ENCODE measurements at places on chromosomes 5 and 9.
A peak's percentile ranks its signal among the peaks of the same experiment; 100 is the strongest.

GRCh38 chr5:142973932-142974331 lies 203.8 kb downstream of the ARHGAP26 start:
- no peak for DNase-seq
- no peak overlapping the region for H3K4me3 ChIP-seq
- no peaks in the 10 kb centered on the region for H3K4me1 ChIP-seq
- H3K27ac ChIP-seq, result no peak overlapping the region
- no peaks in the 10 kb centered on the region for H3K36me3 ChIP-seq
- no peaks in the 10 kb centered on the region for H3K27me3 ChIP-seq

GRCh38 chr9:108671176-108671575 lies 184.6 kb downstream of the ACTL7B start:
- H3K27me3 ChIP-seq, result no peaks in the 10 kb centered on the region
- H3K27ac ChIP-seq, result no peak overlapping the region
- no peak overlapping the region for H3K4me3 ChIP-seq
- DNase-seq, result no peak
- H3K36me3 ChIP-seq, result no peaks in the 10 kb centered on the region

DNA sequence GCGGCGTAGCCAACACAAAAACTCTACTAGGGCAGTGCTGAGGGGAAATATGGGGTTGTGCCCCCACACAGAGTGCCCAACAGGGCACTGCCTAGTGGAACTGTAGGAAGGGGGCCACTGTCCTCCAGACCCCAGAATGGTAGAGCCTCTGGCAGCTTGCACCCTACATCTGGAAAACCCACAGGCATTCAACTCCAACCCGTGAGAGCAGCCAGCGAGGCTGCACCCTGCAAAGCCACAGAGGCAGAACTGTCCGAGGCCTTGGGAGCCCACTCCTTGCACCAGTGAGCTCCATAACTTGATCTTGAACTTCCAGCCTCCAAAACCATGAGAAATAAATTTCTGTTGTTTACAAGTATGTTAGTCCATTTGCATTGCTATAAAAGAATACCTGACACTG lies 27.7 kb downstream of the GRAMD2B start:
- H3K27me3 ChIP-seq, result no peaks in the 10 kb centered on the region
- H3K27ac ChIP-seq, result no peak overlapping the region
- no peaks in the 10 kb centered on the region for H3K36me3 ChIP-seq

- H3K4me1 ChIP-seq, result no peaks in the 10 kb centered on the region
- no peak for DNase-seq
- H3K27ac ChIP-seq, result no peak overlapping the region
- no peak overlapping the region for H3K4me3 ChIP-seq
- H3K27me3 ChIP-seq, result no peaks in the 10 kb centered on the region
Observed at GRCh38 chr5:123628860-123629544, 117.0 kb downstream of the CSNK1G3 start.

DNA sequence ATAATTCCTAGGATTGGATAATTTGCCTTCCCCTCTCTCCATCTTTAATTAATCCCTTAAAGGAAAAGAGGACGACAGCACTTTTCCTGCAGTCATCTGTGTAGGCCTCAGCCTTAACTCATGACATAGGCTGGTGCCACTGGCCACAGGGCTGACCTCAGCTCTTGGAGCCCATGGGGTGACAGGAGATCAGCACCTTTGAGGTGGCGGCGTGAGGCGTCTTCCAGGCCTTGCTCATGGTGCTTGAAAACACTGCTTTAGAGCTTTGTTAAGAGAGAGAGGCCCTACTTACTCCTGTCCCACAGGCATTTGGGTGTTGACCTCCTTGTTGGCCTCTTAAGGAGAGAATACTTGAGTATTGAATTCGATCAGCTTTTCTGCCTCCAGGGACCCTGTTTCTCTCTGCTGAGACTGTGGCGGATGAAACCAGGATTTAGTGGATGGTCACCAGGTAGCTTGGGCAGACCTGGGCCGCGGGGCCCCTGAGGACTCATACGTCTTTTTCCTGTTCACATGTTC lies 23.4 kb downstream of the TENT4A start:
- peaks cover 44% of the 10 kb centered on the region for H3K36me3 ChIP-seq
- no peak overlapping the region for H3K4me3 ChIP-seq
- peaks cover 50% of the 10 kb centered on the region for H3K4me1 ChIP-seq
- no peak overlapping the region for H3K27ac ChIP-seq
- H3K27me3 ChIP-seq, result no peaks in the 10 kb centered on the region

- no peak overlapping the region for H3K4me3 ChIP-seq
- no peaks in the 10 kb centered on the region for H3K4me1 ChIP-seq
- DNase-seq, result no peak
- no peaks in the 10 kb centered on the region for H3K36me3 ChIP-seq
- no peaks in the 10 kb centered on the region for H3K27me3 ChIP-seq
- H3K27ac ChIP-seq, result no peak overlapping the region
Observed at GRCh38 chr5:119743927-119744326, 114.6 kb downstream of the FAM170A start.

- H3K36me3 ChIP-seq, result no peaks in the 10 kb centered on the region
- no peaks in the 10 kb centered on the region for H3K4me1 ChIP-seq
- DNase-seq, result no peak
- H3K27ac ChIP-seq, result no peak overlapping the region
Observed at GRCh38 chr5:145464171-145464570, 371.0 kb downstream of the PRELID2 start.

GRCh38 chr5:129135633-129136032 lies 41.1 kb downstream of the ISOC1 start:
- DNase-seq, result no peak
- no peaks in the 10 kb centered on the region for H3K36me3 ChIP-seq
- no peaks in the 10 kb centered on the region for H3K4me1 ChIP-seq

DNA sequence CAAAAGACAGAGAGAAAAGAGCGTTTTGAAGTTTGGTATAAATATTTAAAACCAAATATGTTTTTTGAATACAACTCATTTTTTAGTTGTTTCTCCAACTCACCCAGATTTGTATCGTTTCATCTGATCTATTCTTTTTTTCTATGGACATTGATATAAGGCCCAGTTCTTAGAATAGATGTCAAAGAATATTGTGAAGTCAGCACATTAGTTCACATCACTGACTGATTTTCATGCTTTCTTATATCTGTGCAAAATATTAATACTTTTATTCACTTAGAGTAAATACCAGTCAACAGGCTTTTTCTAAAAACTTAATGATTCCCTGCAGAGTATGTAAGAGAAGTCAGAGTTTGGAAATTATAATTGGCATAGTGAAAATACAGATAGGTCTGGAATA lies 254.4 kb upstream of the PTPRD start:
- no peak overlapping the region for H3K27ac ChIP-seq
- DNase-seq, result no peak
- no peaks in the 10 kb centered on the region for H3K27me3 ChIP-seq
- no peaks in the 10 kb centered on the region for H3K4me1 ChIP-seq
- no peak overlapping the region for H3K4me3 ChIP-seq

GRCh38 chr5:7850395-7851239 lies at the start of gene CFAP90:
TSS of gene CFAP90 (minus strand) at chr5:7851133. CDS start at chr5:7851021, 112 bp downstream.
- H3K27ac ChIP-seq, result no peak within 1 kb of the TSS
- H3K27me3 ChIP-seq, result peaks cover 53% of the 10 kb centered on the region
- no peaks in the 10 kb centered on the region for H3K36me3 ChIP-seq
- H3K4me1 ChIP-seq, result peaks cover 9% of the 10 kb centered on the region
- peak within 1 kb of the TSS; percentile 56 for H3K4me3 ChIP-seq
- peak; percentile 42 for DNase-seq

DNA sequence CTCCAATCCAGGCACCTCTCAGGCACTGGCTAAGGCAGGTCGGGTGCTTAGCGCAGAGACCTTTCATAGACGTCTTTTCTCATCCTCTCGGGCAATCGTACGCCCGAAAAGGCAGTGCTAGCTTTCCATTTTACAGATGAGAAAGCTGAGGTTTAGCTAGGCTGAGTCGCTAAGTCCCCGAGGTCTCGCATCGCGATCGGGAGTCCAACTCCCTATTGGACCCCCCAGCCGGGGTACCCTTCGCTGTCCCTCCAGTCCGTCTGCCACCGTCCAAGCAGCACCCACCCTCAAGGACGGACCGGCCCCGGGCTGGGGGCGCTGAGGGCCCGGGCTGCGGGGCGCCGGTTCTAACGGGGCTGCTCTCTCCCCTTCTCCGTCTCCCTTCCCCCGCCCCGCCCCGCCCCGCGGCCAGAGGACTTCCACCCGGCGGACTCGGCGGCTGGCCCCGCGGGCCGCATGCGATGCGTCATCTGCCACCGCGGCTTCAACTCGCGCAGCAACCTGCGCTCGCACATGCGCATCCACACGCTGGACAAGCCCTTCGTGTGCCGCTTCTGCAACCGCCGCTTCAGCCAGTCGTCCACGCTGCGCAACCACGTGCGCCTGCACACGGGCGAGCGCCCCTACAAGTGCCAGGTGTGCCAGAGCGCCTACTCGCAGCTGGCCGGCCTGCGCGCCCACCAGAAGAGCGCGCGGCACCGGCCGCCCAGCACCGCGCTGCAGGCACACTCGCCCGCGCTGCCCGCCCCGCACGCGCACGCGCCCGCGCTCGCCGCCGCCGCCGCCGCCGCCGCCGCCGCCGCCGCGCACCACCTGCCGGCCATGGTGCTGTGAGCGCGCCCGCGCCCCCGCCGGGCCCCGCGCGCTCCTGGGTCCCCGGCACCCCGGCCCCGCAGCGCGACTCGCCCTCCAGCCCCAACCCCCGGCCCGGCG lies 12.5 kb upstream of the EXOSC2 start:
- H3K4me3 ChIP-seq, result peak overlapping the region; percentile 75
- H3K36me3 ChIP-seq, result no peaks in the 10 kb centered on the region
- peaks cover 18% of the 10 kb centered on the region for H3K4me1 ChIP-seq
- peaks cover 20% of the 10 kb centered on the region for H3K27me3 ChIP-seq
- DNase-seq, result peak; percentile 82

DNA sequence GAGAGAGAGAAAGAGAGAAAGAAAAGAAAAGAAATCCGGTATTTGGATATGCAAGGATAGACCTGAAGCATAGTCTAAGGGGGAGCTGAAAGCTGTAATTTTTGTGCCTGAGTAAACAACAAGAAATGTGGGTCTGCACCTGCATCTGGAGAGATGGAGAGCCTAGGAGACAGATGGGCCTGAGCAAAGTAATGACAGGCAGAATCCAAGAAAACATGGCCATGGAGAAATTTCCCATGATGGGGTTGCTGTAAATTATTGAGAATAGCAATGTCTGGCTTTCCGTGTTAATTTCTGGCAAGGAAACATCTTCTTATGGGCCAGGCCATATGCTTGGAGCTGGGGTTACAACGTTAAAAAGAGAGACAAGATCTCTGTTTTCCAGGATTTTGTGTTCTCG lies 40.2 kb downstream of the YIPF5 start:
- no peaks in the 10 kb centered on the region for H3K27me3 ChIP-seq
- H3K36me3 ChIP-seq, result no peaks in the 10 kb centered on the region
- no peak for DNase-seq
- H3K4me1 ChIP-seq, result no peaks in the 10 kb centered on the region
- no peak overlapping the region for H3K4me3 ChIP-seq

- H3K27me3 ChIP-seq, result no peaks in the 10 kb centered on the region
- DNase-seq, result no peak
- no peak overlapping the region for H3K27ac ChIP-seq
- H3K4me3 ChIP-seq, result no peak overlapping the region
Observed at GRCh38 chr5:107631805-107632362, 38.9 kb downstream of the EFNA5 start.

- no peak overlapping the region for H3K4me3 ChIP-seq
- H3K27me3 ChIP-seq, result no peaks in the 10 kb centered on the region
- no peaks in the 10 kb centered on the region for H3K36me3 ChIP-seq
- DNase-seq, result no peak
Observed at GRCh38 chr5:9361835-9362234, 184.0 kb downstream of the SEMA5A start.

- H3K4me1 ChIP-seq, result peaks cover 23% of the 10 kb centered on the region
- H3K27ac ChIP-seq, result peak overlapping the region; percentile 73
Observed at GRCh38 chr9:133147412-133148198, 16.1 kb downstream of the GBGT1 start.

GRCh38 chr5:98786191-98786853 lies 12.9 kb downstream of the RGMB start:
- peaks cover 25% of the 10 kb centered on the region for H3K4me1 ChIP-seq
- no peak overlapping the region for H3K4me3 ChIP-seq
- no peak overlapping the region for H3K27ac ChIP-seq
- no peak for DNase-seq

DNA sequence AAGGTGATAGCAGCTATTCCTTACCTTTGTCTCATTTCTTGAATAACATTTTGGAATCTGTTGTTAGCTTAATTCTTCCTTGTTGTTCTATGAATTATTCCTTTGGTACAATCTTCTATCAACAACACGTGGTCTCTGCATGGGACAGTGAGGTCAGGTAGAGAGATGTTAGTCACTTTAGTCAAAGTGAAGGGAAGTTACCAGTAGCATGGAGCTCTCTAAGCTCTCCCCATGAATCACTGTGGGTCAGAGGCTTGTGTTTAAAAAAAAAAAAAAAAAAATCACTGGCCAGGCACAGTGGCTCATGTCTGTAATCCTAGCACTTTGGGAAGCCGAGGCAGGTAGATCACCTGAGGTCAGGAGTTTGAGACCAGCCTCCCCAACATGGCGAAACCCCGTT lies 116.0 kb downstream of the GOLPH3 start:
- no peak overlapping the region for H3K4me3 ChIP-seq
- H3K27ac ChIP-seq, result no peak overlapping the region
- H3K27me3 ChIP-seq, result no peaks in the 10 kb centered on the region
- no peaks in the 10 kb centered on the region for H3K36me3 ChIP-seq
- peaks cover 18% of the 10 kb centered on the region for H3K4me1 ChIP-seq

DNA sequence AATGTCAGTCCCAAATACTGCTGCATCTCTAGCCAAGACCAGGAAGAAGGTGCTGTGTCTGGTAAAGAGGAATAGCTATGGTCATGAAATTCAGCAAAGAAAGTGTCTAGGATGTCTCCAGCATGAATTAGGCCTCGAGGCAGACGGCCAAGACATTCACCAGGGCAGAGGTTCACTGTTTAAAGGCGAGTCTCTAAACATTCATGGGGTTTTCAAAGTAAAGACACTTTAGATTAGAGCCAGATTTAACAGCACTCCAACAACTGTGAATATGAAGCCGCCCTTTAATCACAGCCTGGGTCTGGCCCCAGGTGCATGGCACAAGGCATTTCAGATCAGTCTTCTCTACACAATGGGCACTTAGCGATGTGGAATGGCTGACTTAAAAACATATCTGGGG lies 95.0 kb downstream of the ANKH start:
- H3K27ac ChIP-seq, result no peak overlapping the region
- no peak overlapping the region for H3K4me3 ChIP-seq
- H3K27me3 ChIP-seq, result no peaks in the 10 kb centered on the region

- no peak overlapping the region for H3K27ac ChIP-seq
- H3K36me3 ChIP-seq, result no peaks in the 10 kb centered on the region
- no peak for DNase-seq
- no peaks in the 10 kb centered on the region for H3K4me1 ChIP-seq
- H3K27me3 ChIP-seq, result no peaks in the 10 kb centered on the region
Observed at GRCh38 chr9:127140842-127141675, 18.6 kb upstream of the ANGPTL2 start.

DNA sequence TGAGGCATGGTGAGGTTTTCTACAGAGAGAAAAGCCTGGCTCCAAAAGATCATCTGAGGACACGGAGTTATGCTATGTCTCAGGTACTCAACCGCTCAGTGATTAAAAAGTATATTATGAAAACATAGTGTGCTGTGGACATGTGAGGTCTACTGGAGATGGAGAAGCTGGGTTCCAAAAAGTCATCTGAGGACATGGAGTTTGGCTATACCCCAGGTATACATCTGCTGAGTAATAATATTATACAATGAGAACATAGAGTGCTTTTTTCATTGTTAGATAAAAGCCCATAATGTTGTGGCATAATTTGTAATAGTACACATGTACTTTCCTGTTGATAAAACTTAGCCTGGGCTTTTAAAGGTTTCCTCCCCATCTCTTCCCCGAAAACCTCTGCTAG lies 70.7 kb upstream of the SHISAL2B start:
- H3K4me3 ChIP-seq, result no peak overlapping the region
- H3K36me3 ChIP-seq, result no peaks in the 10 kb centered on the region
- no peaks in the 10 kb centered on the region for H3K27me3 ChIP-seq
- no peak for DNase-seq
